ENCODE measurements at places on chromosomes 12 and 14.
A peak's percentile ranks its signal among the peaks of the same experiment; 100 is the strongest.

DNA sequence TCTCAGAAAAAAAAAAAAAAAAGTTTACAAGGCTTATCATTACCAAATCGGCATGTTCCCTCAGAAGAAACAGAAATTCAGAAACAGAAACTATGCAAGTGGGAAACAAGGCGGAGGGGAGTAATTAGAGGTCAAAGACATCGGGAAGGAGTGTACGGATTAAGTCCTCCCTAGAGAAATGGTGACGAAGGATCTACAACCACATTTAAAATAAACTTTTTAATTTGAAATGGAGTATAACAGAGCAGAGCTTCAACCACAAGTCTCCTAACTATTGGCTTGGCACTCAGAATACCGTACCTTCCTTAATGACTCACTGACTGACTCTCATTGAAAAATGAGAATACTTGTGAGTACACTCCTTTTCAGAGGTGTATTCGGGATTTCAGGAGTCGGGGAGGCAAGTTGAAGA is 908 bp downstream of the ENTPD5 start:
- DNase-seq, result no peak

GRCh38 chr12:30531731-30532678 is 163.7 kb downstream of the IPO8 start:
- no peak for DNase-seq

GRCh38 chr12:27331291-27331926 is 1.2 kb upstream of the BMAL2 start:
- DNase-seq, result no peak

- no peak for DNase-seq
Observed at GRCh38 chr12:93363841-93364297, 13.9 kb upstream of the NUDT4 start.

- no peak for DNase-seq
Observed at GRCh38 chr12:109447482-109447881, 29.6 kb downstream of the KCTD10 start.

DNA sequence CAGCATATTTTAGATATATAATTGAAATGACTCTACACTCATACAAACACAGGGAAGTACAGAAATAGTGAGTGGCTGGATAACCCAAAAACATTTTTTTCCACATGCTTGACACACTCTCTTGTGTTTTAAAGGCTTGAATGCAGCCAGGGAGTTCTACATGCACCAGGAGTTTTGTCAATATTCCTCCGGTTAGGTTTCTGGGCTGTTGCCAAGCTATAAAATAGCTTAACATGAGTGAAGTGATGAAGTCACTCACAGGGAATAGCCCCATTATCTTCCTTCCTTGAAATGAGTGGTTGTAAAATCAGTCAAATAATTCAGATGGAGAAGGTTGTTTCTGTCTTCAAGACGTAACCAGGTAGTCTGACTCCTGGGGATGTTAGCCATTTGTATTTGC is 582.7 kb downstream of the SLC6A15 start:
- no peak for DNase-seq

- DNase-seq, result no peak
Observed at GRCh38 chr12:32583534-32583933, 95.6 kb upstream of the DNM1L start.

GRCh38 chr12:94941440-94941862 is 62.0 kb downstream of the NDUFA12 start:
- DNase-seq, result peak; percentile 39
